BJ (cell line): ENCODE measurements at places on chromosomes 12 and 14.
A peak's percentile ranks its signal among the peaks of the same experiment; 100 is the strongest.

DNA sequence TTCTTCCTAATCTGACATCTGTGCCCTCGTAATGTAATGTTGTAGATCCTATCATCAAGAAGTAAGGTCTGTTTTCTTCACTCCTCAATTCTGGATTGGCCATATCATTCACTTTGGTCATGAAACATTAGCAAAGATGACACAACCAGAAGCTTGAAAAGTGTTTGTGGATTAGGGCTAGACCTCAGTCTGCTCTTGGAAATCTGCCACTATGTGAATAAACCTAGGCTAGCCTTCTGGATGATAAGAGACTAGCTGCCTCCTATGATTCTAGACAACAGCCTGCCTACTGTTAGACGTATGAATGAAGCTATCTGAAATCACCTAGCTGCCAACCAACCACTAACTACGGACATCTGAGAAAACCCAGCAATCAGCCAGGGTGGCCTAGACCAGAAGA lies 38.7 kb upstream of the LYZ start:
- no peak for DNase-seq

DNA sequence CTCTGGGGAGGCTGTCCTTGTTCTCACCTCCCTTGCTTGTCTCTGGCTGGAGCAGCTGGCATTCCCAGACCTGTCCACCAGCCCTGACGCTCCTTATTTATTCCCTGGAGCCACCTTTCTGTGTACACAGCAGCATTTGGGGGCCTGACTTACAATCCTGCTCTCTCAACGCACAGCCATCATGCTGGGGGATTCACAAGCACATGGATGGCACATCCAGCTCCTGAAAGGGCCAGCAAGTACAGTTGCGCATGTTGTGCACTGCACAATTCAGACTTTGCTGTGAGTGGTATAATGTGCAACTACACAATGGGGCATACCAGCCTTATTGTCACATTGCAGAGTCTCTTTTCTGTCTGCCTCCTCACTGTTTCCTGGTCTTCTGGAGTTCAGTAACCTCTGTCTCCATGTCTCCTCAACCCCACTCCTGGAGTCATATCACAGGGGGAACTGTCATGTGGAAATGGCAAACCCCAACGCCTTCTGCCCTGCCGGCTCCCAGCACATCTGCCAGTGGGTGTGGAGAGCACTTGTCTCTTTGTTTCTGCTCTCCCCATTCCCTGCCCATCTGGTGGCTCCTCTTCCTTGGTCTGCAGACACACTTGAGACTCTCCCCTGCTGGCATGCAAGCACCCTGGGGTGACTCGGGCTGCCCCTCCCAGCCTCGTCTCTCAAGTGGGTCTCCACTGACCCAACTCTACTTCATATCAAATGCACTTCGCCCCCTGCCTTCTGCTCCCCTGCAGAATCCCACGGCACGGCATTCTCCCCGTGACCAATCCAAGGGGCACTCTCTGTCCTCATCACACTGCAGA lies 41.2 kb upstream of the MEG3 start:
- no peak for DNase-seq

DNA sequence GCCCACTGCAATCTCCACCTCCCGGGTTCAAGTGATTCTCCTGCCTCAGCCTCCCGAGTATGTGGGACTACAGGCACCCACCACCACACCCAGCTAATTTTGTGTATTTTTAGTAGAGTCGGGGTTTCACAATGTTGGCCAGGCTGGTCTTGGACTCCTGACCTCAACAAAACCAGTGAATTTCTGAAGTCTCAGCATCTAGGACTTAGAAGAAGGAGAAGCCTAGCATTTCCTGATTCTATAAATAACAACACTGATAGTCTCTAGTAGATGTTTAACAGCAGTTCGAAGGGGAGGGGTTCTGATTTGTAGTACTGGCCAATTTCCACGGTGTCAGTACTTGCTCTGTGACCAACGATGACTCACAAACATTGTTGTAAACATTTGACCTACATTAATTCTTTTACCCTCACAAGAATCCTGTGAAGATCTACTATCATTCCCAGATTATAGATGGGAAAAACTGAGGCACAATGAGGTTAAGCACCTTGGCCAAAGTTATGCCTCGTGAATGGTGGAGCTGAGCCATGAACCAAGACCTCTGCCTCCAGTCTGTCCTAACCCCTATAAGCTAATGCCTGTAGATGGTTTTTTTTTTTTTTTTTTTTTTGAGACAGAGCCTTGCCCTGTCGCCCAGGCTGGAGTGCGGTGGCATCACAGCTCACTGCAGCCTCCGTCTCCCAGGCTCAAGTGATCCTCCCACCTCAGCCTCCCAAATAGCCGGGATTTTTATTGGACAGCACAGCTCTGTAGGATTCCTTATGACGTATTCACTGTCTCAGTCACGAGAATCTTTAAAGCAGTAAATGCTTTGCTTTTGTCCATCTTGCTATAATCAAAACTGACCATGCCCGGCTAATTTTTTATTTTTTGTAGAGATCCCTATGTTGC lies 5.2 kb downstream of the P2RX4 start:
- peak; percentile 85 for DNase-seq

DNA sequence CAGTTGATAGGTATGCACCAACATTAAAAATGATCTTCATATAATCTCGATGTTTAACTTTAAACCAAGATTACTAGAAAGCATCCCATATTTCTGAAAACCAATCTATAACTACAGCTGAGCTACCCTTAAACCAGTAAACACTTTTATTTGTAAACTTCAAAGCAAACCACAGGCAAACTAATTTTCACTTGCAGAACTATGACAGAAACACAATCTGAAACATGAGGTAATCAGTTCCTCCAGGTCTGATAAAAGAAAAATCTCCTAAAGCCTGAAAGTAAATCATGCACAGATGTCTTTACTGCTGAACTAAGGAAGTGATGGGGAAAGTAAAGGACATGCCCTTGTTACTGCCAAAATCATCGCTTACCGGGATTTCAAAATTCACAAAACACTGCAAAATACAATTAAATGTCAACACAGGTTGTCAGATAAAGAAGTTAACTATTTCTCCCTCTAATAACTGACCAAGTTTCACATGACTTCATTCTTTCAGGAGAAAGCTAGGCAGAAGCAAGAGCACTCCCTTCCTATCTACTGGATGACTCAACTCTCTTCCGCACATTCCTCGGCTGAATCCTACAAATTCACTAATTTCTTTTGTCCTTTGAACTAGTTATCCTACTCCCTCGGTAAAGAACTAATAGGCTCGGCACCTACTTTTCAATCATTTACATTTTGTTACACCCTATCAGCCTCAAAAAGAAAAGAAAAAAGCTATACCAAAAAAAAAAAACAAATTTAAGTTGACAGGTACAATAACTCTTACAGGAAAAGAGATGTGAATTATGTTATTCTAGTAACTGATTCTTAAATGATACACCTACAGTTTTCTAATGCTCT lies 1.4 kb downstream of the EEA1 start:
- no peak for DNase-seq

GRCh38 chr12:6567112-6567670 lies 900 bp downstream of the NOP2 start:
- DNase-seq, result no peak

- DNase-seq, result no peak
These were observed 336.2 kb downstream of the DPF3 start for GRCh38 chr14:72557671-72558070.

DNA sequence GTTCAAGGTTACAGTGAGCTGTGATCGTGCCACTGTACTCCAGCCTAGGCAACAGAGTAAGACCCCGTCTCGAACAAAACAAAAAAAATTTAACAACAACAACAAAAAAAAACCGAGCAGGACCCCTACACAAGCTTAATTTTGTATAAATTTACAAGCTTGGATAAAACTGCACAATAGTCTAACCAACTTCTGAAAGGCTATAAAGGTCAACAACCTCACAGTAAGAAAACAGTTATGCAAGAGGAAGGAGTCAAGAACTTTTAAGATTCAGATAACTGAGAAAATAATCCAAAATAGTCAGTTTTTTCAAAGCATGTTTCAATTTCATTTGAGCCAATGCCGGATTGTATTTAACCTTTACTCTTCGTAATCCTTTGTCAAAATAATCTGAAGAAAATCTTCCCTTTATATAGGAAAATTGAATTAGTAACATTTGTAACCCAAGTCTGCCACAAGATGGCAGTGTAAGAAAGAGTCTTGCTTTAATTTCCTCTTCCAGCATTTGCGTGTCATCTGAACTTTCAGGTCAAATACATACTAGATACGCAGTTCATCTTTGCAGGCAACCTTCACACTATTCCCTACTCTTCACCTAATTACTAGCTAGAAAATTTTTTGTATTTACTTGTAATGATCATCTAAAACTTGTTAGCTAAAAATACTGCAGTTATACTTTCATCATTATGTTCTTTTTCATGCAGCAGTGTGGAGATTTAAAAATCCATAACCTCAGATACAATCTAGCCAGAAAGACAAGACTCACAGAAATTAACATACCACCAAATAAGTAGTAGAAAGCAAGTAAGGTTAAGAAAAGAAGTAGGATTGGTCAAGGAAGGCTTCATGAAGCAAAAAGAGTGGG lies 5.8 kb downstream of the CCNB1IP1 start:
- DNase-seq, result no peak

DNA sequence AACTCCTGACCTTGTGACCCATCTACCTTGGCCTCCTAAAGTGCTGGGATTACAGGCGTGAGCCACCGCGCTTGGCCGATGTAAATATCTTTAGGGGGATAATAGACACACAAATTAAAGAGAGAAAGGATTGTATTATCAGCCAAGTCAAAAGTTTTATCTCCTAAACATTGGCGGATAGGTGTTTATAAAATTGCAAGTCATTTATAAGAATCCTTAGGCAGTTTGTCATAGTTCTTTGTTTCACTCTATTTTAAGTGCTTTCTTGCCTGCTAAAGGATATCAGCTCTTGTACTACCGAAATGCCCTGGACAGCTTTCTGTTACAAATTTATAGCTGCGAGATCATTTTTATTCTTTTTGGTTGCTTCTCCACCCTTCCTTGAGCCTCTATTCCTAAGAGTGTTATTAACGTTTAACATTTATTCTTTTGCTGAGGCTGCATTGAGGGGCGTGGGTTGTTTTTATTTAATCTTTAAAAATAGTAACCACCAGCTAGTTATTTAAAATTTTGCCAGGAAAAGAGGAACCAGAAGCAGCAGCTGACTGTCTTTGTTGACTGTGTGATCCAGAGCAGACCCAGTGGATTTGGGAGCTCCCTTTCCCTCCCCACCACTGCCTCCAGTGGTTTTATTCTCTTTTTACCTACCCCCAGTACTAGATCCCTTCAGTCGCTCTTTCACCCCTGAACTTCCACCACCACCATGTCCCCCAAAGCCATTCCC lies 106.4 kb downstream of the DIP2B start:
- DNase-seq, result no peak

GRCh38 chr14:101181446-101182313 lies 278.2 kb upstream of the RTL1 start:
- no peak for DNase-seq

DNA sequence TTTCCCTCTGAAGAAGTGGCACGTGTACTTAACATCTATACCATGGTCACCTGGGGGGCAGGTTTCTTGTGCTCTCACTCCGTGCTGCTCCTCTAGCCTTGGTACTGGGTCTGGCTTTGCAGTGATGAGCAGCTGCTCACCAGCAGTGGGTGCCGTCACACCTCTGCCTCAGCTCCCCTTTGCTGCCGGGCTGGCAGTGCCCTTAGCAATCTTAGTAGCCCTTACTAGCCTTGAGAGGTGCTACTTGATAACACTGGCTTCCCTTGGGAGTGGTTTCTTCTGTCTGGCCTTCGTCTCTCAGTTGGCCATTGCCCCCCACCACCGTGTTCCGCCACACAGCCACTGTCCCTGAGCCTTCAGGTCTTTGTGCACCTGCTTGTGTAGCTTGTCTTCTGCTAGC lies 22.6 kb downstream of the KLC1 start:
- no peak for DNase-seq

DNA sequence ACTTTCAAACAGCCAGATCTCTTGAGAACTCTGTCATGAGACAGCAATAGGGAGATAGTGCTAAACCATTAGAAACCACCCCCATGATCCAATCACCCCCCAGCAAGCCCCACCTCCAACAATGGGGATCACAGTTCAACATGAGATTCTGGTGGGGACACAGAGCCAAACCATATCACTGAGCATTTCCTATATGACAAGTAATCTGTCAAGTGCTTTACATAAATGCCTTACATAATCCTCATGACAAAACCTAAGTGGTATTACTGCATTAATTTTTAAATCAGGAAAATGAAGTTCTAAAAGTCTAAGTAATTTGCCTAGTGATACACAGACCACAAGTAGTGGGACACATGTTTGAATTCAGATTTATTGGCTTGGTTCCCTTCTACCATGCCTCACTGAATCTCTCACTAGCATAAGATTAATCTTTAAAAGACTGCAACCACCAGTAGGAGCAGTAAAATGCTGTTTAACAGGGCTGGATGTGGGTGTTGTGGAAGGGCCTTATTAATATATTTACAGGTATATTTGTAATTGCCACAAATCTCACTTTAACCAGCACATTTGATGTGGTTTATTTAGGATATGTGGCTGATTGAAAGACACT lies 323.1 kb upstream of the FBXO33 start:
- DNase-seq, result no peak
